ENCODE measurements at places on chromosomes 1 and 21.

DNA sequence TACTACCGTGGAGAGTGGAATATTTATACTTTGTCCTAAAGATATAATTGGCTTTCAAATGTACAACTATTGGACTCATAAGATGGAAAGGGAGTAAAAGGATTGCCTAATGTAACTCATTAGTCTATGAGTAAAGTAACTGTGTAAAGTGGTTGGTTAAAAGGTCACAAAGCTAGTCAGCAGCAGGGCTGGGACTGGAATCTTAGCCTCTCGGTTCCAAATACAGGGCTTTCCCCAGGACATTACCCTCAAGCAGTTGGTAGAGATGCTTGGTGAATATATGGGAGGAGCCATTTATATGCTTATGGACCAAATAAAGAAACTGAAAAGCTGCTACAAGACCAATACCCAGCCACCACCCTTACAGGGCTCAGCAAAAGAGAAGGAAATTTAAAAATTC lies 283.7 kb downstream of the HLX start:
- DNase-seq: no peak

- peak; percentile 25 for DNase-seq
Measured at GRCh38 chr1:197924516-197925123, 7.4 kb downstream of the LHX9 start.

DNA sequence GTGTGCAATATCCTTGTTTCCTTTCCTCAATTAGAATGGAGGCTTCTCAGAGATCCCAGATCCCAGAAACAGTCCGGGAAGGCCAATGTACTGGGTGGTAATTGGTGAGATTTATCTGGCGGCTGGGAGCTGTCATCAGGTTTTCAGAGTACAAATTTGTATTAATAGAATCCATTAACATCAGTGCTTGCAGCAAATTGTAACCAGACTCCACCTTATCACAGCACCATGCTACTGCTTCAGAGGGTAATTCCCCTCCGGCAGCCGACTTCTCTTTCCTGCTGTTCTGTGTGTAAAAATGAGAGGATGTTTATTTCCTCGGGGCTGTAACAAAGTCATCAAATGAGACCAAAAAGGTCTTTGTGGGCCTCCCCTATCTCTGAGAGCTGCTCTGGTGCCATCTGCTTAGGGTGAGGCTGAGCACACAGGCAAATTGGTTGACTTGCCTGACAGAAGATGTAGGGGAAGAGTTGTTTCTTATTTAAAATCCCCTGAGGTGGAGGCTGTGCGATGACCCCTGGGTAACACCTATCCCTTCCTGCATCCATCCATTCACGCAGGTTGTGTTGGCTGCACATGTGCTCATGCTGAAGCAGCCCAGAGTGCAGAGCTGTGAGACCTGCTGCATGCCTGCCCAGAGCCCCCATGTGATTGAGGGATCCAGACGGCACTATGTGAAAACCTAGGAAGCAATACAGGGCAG lies 19.2 kb downstream of the NFASC start:
- DNase-seq: peak; percentile 32

DNA sequence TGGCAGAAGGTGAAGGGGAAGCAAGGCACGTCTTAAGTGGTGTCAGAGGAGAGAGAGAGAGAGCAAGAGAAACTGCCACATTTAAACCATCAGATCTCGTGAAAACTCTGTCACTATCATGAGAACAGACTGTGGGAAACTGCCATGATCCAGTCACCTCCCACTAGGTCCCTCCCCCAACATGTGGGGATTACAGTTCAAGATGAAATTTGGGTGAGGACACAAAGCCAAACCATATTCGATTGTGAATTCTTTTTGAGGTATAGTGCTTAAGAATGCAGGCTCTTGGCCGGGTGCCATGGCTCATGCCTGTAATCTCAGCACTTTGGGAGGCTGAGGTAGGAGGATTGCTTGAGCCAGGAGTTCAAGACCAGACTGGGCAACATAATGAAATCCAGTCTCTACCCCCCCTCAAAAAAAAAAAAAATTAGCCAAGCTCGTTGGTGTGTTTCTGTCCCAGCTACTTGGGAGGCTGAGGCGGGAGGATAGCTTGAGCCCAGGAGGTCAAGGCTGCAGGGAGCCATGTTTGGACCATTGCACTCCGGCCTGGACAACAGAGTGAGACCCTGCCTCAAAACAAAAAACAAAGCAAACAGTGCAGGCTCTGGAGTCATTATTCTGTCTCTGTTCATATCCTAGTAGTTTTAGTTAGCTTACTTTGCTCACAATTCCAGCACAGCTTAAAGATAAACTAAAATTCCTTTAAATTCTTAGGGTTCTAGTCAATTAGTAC lies 6.0 kb downstream of the ZCCHC17 start:
- DNase-seq: no peak

DNA sequence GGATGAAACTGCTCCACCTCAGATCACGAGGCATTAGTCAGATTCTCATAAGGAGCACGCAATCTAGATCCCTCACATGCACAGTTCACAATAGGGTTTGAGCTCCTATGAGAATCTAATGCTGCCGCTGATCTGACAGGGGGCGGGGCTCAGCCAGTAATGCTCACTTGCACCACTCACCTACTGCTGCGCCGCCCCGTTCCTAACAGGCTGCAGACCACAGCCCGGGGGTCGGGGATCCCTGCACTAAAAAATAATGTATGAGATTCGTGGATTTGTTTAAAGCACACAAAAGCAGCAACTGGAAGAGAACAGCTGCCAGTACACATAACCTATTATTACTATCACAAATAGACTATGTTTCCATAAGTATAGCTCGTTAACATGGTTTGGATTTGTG lies 72.9 kb downstream of the HLCS start:
- DNase-seq: no peak

- no peak for DNase-seq
Measured at GRCh38 chr1:88697503-88697902, 13.4 kb downstream of the PKN2 start.

DNA sequence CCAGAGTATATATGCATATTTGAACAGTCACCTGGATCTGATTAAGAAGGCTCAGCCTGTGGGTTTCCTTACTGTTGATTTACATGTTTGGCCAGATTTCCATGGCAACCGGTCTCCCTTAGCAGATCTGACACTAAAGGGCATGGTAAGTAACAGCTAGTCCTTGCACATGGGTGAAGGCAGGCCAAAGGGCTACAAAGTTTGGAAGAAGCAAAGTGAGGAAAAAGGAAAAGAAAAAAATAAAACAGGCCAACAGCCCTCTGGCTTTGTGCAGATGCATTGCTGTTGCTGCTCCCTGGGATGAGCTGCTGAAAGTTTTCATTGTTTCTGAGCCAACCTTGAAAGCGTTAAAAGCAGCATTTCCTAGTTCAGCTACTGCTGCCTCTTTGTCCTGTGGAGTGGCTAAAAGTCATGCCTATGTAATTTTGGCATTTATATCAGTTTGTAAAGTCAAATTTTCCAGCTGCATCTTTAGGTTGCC lies 176.5 kb upstream of the HOOK1 start:
- DNase-seq: no peak

- DNase-seq: no peak
Measured at GRCh38 chr1:178868706-178869105, 2.2 kb downstream of the ANGPTL1 start.

DNA sequence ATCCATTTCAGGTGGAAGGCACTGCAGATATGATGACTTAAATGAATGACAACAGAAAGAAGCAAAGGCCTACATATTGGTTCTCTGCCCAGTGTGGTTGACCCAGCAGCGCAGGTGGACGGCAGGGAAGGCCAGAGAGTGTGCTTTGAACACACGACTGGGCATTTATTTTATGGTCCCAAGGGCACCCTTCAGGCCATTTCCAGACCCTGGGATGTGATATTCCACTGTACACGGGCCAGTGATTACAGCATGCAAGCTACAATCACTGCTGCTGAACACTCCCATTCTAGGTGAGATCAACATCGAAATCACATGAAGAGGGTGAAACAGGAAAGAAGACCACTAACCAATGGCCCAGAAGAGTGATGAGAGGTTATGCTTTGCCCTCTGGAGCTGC lies 33.8 kb downstream of the PCNX2 start:
- DNase-seq: no peak

GRCh38 chr1:23999156-23999671 lies 19.1 kb upstream of the SRSF10 start:
- no peak for DNase-seq

DNA sequence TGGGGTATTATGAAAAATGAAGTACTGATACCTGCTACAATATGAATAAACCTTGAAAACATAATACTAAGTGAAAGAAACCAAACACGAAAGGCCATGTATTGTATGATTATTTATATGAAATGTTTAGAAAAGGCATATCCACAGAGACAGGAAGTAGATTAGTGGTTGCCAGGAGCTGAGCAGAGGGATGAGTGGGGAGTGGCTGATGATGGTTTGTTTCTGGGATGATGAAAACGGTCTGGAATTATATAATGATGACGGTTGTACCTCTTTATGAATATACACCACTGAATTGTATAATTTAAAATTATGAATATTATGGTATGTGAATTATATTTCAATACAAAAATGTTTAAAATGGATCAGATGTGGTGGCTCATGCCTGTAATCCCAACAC lies 63.8 kb upstream of the MPC2 start:
- DNase-seq: no peak

GRCh38 chr1:29756901-29757725 lies 520.8 kb downstream of the PTPRU start:
- DNase-seq: no peak

GRCh38 chr21:23014021-23014420 lies 2015.8 kb downstream of the NCAM2 start:
- no peak for DNase-seq

GRCh38 chr21:46091631-46092025 lies 6.3 kb upstream of the COL6A2 start:
- no peak for DNase-seq

DNA sequence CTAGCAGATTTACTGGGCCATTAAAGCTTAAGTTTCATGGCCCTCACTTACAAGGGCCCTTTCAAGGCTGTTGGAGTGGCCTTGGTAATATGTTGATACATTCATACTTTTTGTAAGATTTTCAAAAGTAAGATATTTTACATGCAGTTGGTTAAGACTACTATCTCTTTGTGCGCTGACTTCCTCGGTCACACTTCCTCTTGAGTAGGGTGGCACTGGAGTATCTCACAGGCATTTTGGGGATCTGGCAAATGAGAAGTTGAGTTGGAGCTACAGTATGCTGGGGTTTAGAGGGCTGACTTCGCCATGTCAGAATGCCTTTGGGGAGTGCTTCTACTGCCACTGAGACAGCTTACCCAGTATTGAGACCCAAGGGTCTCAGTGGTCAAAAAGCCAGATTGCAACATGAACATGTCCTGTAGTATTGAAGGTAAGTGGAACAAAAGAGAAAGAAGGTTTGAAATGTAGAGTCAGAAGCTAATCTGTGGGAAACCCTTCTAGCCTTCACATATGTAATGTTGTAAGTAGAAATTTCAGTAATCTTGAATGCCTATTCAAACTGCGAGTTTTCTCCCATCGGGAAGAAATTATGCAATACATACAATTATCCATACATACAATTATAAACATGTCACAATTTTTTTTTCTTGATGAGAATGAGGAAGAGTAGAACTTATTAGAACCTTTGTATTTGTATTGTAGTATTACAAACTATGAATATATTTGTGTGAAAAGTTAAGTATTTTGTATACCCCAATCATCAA lies 32.3 kb upstream of the RALGPS2 start:
- DNase-seq: no peak

DNA sequence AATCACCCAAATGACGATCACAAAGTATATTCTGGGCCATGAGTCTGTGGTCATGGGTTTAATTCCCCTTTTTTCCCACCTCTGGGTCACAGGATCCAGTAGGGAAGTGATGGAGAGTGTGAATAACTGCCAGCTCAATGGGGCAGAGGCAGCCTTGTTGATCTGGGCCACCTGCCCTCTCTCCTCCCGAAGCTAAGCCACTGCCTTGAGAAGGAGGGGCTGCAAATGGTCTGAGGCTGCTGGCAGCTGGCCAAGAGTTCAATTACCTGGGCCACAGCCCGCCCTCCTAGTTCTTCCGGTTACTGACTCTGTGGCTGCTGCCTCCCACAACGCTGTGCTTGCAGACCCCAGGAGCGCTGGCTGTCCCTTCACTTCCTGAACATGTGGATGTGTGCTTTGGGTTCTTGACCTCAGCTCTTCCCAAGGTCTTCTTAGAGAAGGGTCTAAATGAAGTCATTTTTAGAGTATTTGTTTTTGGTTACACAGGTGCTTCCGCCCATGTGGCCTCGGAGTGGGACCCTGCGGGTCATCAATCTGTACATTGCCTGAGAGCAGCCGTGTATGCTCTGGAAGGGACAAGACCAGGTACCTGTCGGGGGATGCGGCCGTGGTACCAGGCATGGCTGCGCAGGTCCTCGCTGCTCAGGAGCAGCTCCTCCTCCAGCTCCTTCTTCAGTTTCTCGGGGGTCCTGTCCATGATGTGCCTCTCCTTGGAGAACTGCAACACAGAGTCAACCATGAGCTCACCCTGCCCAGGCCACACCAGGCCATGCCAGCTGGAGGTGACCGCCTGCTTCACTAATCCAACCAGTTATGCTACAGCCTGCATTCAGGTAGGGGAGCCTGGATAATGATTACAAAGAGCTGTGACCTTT lies 89.7 kb downstream of the BCAR3 start:
- DNase-seq: peak; percentile 63

DNA sequence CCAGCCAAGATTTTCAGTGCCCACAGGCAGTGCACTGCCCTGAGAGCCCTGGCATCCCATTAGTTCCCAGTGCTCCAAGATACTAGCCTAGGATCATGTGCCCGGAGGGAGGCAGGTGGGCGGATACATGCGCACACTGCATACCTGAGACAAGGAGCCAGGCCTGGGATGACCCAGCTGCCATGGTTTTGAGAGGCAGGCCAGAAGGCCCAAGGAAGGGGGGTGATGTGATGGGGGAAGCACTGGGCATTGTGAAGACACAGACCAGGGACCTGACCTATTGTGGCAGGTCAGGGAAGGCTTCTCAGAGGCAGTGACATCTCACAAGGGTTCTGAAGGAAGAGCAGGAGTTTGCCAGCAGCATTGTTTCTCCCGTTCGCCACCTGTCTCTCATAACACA lies 3.6 kb downstream of the ZC3H12A start:
- no peak for DNase-seq

GRCh38 chr1:226002667-226003501 lies 3.7 kb upstream of the SDE2 start:
- DNase-seq: peak; percentile 69

GRCh38 chr1:241605146-241605805 lies 34.9 kb downstream of the CHML start:
- no peak for DNase-seq

DNA sequence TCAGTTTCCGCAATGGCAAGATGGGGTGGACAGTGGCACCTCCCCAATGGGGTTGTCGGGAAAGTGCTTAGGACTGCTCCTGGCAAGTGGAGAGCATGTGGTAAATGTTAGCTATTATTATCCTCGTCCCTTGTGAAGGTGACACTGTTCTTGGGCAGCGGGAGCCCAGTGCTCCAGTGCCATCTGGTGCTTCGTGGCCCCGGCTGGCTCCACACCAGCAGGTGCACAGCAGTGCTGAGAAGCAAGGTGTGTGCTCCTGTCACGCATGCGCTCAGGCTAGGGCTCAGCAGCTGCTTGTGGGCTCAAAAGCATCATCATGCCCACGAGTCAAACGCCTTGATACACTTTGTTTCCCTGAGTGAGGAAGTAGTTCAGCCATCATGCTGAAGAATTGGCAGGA lies 24.9 kb upstream of the KCNC4 start:
- DNase-seq: no peak

All from NCI-H2081 treated with DMSO at 0.1 percent for 48 hours (cell line).